ENCODE measurements at places on chromosomes 16 and 17. TPM values are rescaled to one million over a fixed set of nuclear protein-coding genes. Genes with fewer than 3 reads are reported as not detected.

Gene CCDC40
- total RNA-seq: 2.0 TPM

Gene C1QTNF1
- total RNA-seq: 4.1 TPM

Gene RHBDF1
- total RNA-seq: 26.2 TPM

Gene PABPN1L
- not detected for total RNA-seq

Gene PLCG2
- 9.4 TPM for total RNA-seq

Gene SMTNL2
- not detected for total RNA-seq

Gene KRT31
- not detected for total RNA-seq

Gene CCL14
- total RNA-seq: 51.3 TPM

Gene STAT5B
- total RNA-seq: 50.7 TPM

Gene FNDC8
- not detected for total RNA-seq

Gene STH
- total RNA-seq: not detected

Gene CCL1
- not detected for total RNA-seq

Gene CISD3
- 3.2 TPM for total RNA-seq

Gene EVPL
- total RNA-seq: not detected

Gene KRTAP4-1
- total RNA-seq: not detected

Gene CCL4L2
- total RNA-seq: not detected

Gene ZKSCAN2
- total RNA-seq: 7.0 TPM

Gene CTRB2
- total RNA-seq: not detected

Gene CD68
- 5.8 TPM for total RNA-seq
